ENCODE measurements at places on chromosomes 1 and 21.

DNA sequence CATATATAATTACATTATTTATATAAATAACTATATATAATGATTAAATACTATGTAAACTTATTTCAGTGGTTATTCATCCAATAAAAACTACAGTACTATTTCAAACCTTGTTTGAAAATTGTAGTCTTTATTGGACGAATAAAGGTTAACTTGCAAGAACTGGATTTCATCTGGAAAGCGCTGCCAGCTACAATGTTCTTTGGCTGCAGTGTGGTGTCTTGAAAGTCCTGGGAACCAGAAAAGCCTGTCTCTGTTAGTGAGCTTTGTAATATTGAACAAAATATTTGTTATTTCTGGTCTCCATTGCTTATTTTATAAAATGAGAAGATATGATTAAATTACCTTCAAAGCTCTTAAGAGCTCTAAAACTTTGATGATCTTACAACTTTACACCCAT is 763.6 kb downstream of the ADGRL2 start:
- DNase-seq = no peak

DNA sequence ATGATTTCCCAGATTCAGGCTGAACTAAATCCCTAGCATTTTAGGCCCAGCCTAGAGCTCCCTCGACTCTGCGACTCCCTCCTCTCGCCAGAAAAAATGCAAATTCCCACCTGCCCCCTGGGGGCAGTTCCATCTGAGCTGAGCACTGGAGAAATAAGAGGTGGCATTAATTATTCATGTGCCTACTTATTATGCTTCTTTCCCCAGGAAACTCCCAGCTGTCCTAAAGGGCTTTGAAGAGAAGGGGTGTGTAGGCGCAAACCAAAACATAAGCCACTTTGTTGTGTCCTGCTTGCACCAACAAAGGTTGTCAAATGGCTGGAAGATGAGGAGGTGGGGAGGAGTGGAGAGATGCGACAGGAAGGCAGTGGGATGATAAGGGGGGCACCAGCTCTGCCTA is 41.4 kb upstream of the GOLT1A start:
- DNase-seq = no peak

DNA sequence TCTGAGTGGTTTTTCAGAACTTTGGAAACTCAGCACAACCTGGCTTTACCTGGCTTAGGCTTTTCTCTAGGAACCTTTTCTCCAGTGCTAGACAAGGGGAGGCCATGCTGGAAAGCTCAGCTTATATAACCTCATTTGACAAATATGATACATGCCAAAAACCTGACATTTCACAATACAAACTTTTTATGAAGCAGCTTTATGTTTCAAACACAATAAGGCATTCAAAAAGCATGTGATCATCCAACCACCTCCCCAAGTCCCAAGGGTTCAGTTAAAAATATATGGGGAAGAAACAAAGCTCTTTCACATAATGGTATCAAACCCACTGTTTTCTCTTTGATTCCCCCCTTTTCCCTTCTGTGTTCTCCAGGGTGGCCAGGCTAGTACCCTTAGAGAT is 63.7 kb downstream of the ZC3H11B start:
- no peak for DNase-seq

DNA sequence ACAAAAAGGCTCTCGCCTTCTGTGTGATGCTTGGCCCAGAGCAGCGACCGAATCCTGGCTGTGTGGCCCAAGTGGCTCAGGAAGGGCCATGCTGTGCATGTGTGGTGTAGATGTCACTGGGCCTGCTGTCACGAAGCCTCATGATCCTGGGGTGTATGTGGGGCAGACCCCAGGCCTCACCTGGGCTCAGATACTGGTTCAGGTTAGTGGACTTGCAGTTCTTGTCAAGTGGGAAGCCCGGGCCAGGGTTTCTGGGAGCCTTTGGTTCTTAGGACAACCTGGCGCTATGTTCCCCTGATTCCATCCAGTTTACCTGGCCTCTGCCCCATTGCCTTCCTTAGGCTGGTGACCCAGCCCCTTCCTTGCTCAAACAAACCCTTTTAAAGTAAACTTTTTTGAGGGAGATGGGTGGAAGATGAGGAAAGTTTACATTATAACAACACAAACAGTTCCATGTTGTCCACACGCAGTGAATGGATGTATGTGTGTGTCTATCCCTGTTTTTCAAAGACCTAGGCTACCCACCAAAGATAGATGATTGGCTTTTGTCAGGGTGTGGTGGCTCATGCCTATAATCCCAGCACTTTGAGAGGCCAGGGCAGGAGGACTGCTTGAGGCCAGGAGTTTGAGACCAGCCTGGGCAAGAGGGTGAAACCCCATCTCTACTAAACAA is 84.3 kb downstream of the UCK2 start:
- no peak for DNase-seq

- peak; percentile 75 for DNase-seq
These were observed 31.1 kb downstream of the CNST start for GRCh38 chr1:246597340-246597739.

- no peak for DNase-seq
These were observed 105.4 kb upstream of the PDC start for GRCh38 chr1:186566140-186566855.

DNA sequence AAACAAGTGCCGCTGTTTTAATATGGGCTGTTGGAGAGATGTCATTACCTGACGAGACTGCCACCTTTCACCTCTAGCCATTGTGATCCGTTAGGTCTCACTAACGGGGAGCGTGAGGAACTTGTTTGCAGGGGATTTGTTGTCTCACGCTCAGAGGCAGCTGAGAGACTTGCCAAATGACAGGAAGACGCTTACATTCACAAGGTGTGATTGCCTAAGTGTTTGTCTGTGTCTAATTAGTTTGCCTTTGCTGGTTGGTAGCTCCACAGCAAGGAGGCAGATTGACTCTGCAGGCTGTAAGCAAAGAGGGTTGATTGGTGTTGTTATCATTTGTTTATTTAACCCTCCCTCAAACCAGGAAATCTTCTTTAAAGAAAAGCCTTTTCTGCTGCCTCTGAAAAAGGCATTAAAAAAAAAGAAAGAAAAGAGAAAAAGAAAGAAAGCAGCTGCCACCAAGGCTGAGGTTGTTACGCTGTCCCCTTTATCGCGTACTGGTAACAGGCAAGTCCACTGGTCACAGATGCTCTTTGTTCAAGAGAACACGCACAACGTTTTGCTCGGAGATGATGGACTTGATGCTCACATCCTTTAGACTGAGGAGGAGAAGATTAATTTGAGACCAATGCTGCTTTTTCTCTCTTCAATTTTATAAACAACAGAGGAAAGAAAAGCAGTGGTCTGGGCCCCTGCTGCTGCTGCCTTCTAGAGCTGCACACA is 203.9 kb downstream of the ZNF326 start:
- no peak for DNase-seq

DNA sequence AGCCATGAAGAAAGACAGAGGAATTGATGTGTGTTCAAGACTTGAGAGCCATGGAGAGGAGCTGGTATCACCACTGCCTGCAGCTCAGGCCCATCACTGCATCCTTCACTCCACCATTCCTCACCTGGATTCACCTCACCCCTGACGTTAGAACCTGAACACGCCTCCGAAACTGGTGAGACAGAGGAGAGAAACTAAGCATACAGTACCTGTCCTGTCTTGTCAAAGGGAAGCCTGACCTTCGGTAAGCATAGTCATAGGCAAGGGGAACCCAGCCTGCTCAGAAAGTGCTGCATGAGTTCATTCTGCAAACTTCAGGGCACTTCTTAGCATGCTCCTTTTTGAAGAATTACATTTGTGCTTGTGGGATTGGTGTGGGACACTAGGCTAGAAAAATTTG is 425.8 kb downstream of the DSCAM start:
- DNase-seq = no peak

DNA sequence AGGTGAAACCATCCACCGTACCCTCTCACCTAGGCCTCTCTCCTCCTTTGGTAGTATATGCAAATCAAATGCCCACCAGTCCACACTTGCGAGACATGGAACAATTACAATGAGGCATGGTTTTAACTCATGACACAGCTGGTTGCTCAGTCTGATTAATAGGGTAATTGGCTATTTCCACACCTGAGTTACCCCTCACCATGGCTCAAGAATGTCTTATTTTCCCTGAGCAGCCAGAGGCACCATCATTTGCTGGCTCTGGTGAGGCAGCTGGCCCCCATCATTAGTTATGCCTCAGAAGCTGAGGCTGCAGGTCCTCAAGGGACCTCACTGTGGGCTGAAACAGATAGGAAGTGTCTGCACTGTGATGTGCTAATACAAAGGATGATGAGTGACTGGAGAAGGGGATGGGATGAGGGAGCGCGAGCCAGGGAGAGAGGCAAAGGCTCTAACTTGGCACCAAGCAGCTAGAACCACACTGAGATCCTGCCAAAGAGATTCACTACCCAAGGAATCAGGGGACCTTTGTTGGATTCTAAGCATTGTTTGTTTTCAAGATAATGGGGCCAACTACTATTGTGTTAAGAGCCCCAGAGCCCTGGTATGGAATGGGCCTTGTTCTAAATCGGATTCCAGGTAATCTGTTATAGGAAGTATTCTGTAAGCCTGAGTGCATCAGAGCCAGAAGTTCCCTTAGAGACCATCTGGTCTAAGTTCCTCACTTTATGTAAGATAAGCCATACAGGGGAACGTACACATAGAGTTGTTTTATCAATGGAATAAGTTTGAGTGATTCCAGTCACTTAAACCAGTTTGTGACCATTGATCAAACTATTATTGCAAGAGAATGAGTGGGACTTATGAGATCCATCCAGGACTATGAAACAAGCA is 80.0 kb upstream of the CNTN2 start:
- DNase-seq = no peak

DNA sequence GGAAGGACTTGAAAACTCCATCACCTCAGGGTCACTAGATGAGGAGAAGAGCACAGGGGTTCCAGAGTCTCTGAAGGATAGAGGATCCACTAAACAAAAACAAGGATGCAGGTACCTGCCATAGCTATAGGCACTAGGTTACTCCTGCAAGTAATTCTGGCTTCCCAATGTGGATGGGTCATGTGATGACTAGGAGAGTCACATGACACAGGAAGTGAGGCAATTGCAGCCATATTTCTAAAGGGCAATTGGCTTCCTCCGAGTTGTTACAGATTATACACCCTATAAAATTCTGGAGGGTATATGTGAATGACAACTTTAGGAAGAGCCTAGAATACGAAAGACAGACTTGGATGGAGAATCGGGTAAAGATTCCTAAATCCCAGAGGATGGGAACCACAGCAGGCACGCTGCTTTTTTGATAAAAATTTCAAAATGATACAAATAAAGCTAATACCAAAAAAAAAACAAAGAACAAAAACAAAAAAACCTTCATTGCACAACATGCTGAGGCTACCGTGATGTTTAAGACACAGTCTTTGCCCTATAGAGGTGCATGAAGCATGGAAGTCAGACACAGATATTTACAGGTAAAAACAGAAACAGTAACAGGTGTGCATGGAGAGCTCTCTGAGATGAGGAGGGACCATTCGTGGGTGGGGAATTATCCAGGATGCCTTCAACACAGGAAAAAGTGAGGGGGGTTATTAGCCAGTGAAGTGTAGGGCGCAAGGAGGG is 10.5 kb downstream of the MTX1 start:
- DNase-seq = no peak

DNA sequence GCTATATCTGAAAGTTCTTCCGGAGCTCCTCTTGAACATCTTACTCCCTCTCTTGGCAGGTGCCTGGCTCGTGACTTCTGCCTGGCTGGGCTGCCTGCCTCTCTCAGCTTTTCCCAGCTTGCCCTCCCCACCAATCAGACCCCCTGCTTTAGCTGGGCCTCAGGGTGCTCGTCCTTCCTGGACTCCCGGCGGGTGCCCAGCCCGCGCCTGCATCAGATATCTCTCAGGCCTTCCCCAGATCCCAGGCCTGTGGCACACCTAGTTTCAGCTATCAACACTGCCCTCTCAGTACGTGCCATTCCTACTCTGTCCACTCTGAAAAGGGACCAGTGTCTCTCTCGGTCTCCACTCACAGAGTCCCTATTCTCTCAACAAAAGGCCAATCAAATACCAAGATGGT is 96.5 kb upstream of the CLDN14 start:
- no peak for DNase-seq

- no peak for DNase-seq
These were observed 209.0 kb downstream of the DYRK1A start for GRCh38 chr21:37575580-37575979.

DNA sequence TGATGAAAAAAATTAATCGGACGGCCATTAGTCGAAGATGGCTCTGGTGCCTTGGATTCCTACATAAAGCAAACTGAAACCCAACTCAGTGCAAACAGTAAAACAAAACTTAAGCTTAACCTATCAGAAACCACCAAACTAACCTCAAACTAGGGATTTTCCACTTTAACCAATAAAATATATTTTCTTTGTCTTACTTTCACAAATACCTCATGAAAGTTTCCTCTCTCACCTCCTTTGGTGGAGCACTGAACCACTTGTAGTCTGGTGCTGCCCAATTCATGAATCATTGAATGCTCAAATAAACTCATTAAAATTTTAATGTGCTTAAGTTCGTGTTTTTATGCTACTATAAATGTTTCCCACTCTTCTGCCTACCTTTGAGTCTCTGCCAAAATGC is 7.0 kb downstream of the ADORA3 start:
- DNase-seq = no peak

DNA sequence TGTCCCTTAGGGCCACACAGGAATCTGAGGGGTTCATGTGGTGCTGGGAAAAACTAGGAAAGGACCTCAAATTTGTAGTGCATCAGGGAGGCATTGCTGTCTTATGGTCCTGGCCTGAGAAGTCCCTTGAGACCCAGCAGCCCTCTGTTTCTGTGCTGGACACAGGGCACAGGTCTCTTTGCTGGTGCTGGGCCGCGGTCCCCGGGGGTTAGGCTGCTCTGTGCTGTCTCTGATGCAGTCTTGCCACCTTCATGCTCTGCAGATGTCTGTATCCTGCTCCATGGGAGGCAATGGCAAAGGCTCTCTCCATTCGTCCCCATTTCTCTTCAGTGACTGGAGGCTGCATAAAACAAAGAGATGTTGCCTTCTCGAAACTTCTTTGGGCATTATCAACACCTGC is 13.0 kb downstream of the EDARADD start:
- DNase-seq = no peak

DNA sequence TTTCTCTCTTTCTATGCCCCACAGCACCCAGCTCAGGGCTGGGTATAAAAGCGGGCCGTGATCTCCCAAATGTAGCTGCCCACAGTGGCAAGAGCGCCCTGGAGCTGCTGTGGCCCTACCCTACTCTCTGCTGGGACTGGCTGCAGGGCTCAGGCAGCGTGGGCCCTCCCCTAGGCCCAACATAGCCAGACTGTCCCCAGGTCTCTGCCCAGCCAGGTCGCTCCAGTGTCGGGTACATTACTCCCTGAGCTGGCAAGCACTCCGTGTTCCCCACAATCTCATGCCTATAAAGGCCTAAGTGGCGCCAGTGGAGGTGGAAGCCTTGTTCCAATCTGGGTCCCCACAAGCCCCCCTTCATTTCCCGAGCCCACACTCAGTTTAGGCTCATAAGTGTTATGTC is 66.2 kb downstream of the GLIS1 start:
- DNase-seq = no peak

- DNase-seq = no peak
These were observed 26.2 kb upstream of the ERG start for GRCh38 chr21:38524168-38525153.

- DNase-seq = no peak
These were observed 38.5 kb upstream of the PSEN2 start for GRCh38 chr1:226831953-226832352.
